ENCODE measurements at places on chromosomes 2 and 18. TPM values are rescaled to one million over a fixed set of nuclear protein-coding genes. Genes with fewer than 3 reads are reported as not detected.

SIGLEC15 gene
- 0.43 TPM for total RNA-seq

VWA3B gene
- total RNA-seq = not detected

CCDC68 gene
- 9.1 TPM for total RNA-seq

PLCL1 gene
- total RNA-seq = 0.64 TPM

DNA sequence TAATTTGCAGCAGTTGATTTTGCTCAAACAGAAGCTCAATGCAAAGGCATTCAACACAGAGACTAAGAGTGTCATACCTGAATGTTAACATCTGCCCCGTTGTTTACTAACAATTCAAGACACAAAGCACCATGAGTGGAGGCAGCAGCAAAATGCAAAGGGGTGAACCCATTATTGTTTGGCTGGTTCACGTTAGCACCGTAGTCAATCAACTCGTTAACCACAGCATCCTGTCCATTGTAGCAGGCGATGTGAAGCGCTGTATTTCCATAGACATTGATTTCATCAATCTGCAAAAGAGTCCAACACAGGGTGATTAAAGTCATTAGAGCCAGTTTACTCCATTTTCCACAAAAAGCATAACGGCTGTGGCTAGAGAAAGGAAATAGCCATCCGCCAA, 189.3 kb downstream of the ANKRD44 start:
- no peak for DNase-seq

DNA sequence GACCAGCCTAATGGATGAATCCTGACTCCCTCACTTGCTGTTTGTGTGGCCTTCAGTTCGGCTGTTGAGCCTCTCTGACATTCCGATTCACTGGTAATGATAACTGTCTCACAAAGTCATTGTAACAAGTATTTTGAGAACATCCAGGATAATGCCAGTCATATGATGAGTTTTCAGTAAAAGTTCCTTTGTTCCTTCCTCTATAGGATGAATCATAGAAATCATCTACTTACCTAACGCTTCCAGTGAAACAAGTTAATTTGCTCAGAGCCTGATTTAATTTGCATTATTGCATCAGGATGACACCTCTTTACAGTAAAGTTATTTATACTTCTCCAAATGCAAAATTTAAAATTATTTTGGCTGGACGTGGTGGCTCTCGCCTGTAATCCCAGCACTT, 32.0 kb downstream of the RAB31 start:
- no peak for DNase-seq

GRCh38 chr2:231300020-231300721, 95.3 kb upstream of the B3GNT7 start:
- DNase-seq = no peak

DNA sequence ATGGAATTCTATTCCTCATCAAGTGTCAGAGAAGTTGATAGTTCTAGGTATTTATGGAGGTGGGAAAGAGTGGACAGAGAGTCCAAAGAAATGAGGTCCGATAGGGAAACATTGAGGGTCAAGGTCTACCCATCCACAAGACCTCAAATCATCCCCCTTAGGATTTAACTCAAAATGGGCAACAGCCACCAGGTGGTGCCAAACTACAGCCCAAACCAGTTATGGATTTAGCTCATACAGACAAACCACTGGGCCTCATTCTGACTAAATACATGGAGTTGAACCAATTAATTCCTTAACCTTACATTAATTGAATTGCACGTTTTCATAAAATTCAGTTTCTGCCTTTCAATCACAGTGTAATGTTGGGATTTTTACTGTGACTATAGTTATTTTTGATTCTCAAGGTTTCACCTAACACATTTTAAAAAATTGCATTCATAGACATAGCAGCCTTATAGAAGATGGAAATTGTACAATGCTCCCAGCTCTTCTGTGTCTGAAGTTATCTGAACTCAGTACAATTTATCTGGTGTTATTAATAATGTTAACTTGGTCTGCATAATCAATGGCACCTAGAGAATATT, 98.2 kb upstream of the HNMT start:
- DNase-seq = peak; percentile 49

- DNase-seq = no peak
Observed at GRCh38 chr2:164369366-164369765, 251.9 kb downstream of the GRB14 start.

- DNase-seq = peak; percentile 67
Observed at GRCh38 chr2:197675711-197676188, 363 bp upstream of the RFTN2 start.

DNA sequence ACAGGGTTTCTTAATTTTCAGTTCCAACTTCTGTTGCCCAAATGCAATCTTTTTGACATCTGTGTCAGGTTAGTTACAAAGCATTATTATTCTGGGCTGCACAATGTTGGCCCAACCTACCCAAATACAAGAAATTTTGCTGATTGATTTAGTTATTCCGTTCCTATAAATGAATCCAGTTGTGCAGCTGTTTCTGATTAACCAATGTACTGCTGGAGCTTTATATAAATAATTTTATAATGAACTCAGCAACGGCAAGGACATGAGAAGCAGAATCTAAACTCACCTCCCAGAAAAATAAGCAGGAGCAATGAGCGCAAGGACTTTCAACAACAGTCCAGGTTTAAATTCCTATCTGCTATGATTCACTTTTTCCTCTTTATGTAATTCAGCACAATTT, 76.3 kb upstream of the WIPF1 start:
- DNase-seq = peak; percentile 18

Measured in fibroblast of villous mesenchyme (primary cell).